Smooth muscle cell of the brain vasculature (primary cell): ENCODE measurements at places on chromosomes 7 and 10.

GRCh38 chr10:10460451-10460850, 557.2 kb upstream of the CELF2 start:
- DNase-seq: no peak

DNA sequence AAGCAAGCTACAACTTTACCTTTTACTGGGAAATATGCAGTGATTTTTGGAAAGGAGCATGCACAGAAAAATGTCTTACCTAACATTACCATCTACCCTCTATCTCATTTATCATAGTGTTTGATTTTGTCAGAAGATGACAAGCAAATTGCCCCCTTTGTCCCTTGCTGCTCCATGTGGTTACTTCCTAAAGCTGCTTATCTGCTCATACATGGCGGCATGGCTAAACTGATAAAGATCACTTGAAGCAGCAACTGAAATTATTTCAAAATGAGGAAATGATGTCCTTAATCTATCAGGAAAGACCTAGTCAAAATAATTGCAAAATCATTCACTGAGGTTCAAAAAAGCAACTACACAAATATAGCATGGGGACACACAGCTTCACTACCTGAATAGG, 1198.5 kb upstream of the SORCS1 start:
- DNase-seq: no peak

DNA sequence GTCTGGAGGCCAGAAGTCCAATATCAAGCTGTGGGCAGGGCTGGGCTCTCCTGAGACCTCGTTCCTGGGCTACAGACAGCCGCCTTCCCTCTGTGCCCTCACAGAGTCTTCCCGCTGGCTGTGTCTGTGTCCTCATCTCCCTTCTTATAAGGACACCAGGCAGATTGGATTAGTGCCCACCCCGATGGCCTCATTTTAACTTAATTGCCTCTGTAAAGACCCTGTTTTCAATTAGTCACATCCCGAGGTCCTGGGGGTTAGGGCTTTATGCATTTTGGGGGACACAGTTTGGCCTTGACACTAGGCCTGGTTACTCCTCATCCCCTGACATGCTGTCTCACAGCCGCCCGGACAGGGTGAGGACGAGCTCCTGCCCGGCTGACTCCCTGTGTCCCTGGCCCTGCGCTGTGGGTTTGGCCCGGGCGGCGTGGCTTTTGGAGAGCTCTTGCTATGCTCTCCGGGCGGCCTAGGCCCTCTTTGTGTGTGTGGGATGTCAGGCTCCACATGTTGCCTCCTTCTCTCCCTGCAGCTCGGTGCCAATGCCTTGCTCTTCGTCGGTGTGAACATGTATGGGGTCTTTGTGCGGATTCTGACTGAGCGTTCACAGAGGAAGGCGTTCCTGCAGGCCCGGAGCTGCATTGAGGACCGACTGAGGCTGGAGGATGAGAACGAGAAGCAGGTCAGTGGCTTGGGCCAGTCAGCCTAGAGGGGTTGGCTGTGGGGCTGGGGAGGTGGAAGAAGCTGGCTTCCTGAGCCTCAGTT, 18.2 kb downstream of the ADCY1 start:
- DNase-seq: no peak

DNA sequence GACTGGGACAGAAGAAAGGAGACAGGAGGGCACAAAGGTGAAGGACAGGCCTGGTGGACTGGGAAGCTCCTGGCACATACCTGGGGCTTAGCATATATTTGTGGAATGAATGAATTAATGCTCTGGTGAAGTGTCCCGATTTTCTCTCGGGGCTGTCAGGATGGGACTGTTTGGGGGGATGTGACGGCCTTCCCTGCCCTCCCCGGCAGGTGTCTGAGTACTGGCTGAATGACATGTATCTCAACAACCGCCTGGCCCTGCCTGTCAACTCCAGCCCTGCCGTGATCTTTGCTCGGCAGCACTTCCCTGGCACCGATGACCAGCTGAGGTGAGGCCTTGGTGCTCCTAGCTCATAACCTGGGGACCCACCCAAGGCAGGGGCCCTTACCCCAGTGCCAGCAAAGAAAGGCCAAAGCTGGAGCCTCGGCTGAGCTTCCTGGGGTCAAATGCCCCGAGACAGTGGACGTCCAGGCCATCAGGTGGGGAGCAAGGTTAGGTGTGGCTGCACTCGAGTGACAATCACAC, 6.5 kb downstream of the CHAT start:
- no peak for DNase-seq

DNA sequence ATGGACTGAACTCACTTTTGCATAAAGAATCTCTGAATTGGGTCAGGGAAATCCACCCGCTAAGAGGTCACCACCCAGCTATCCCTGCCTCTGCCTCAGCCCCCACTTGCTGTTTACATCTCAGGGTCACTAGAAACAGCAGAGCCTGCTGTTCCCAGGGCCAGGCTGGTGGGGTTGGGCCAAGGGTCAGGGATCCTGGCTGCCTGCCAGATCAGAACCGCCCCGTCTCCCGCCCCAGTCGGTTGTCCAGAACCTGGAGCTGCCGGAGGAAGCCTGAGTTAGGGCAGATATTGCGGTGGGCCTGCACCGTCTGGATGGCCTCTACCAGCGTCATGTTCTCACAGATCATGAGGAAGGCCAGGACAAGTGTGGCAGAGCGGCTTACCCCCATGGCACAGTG, 17.0 kb upstream of the SAMD8 start:
- DNase-seq: no peak

- no peak for DNase-seq
Measured at GRCh38 chr7:138477081-138477578, 17.1 kb downstream of the TRIM24 start.

DNA sequence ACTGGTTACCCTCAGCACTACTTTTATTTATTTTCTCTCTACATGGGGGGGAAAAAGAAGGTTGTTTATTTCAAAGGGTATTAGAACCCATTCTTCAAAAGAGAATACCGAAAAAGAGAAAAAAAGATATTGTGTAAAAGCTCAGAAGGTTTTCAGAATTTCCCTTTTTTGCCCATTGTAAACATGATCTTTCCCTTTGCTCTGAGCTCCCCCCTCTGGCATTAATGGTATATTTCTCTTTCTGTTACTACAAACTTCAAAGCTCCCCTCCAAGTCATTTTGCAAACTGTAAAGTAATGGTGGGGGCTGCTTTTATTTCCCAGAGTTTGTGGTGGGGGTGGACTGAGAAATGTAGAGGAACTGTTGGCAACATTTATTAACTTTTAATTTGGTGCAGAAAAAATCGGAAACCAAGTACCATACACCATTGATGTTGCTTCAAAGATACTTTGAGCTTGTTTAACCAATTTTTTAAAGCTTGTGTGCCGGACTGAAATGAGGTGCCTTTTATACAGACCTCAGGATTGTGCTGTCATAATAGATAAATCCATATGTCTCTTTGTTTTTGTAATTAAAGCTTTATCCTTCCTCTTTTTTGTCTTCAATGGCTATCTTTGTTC, 181.5 kb downstream of the EXOC4 start:
- peak; percentile 21 for DNase-seq

DNA sequence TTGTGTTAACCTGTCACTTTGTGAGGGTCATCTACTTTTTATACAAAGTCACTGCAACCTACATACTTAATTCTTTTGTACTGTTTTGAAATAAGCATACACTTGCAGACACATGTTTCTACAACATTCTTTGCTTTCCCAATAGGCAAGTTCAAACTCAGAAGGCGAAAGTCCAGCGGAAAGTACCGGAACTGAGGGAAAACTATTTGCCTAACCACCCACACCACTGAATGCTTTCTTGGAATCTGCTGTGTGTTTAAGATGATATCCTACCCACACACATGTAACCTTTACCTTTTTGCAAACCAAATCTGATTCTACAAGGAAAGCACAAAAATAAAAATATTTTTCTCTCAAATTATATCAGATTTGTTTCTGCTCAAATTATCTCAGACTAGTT, 139.4 kb upstream of the AGR3 start:
- no peak for DNase-seq

DNA sequence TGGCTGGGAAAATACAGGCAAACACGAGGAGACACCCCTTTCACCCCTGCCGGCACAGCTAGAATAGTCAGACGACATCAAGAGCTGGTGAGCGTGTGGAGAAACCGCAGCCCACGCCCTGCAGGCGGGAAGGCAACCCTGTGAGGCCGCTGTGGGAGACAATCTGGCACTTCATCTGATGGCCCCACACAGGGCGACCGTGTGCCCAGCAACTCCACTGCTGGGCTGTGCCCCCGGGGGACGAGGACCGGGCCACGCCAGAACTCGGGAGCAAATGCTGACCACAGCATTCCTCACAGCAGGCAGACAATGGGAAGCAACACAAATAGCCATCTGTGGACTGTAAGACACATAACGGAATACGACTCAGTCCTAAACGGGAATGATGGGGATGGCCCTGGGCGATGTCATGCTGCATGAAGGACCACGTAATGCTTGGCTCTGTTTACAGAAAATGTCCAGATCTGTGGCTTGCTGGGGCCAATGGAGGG, 58.9 kb downstream of the CFAP46 start:
- no peak for DNase-seq

- no peak for DNase-seq
Measured at GRCh38 chr7:22783421-22783820, 39.2 kb downstream of the TOMM7 start.

DNA sequence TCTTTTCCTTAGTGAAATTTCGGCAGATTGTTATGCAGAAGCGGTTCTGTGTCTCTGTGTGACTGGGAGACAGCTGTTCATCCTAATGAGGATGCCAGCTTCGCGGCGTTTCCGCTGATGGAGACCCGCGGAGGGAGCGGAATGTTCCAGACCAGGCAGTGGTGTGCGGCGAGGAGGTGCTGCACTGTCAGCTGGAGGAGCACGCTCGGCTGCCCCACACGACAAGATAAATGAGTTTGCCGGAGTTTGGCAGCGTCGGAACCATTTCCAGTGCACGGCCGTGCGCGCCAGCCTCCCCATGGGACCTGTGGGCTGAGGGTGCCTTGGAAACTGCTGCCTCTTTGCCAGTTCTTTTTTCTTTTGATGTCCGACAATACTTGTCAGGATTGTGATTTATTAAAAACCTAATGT, 64.6 kb downstream of the WDR37 start:
- DNase-seq: no peak
